ENCODE measurements at places on chromosomes 1 and 21. TPM values are rescaled to one million over a fixed set of nuclear protein-coding genes. Genes with fewer than 3 reads are reported as not detected.

PLA2G2F gene
- total RNA-seq: not detected

DNA sequence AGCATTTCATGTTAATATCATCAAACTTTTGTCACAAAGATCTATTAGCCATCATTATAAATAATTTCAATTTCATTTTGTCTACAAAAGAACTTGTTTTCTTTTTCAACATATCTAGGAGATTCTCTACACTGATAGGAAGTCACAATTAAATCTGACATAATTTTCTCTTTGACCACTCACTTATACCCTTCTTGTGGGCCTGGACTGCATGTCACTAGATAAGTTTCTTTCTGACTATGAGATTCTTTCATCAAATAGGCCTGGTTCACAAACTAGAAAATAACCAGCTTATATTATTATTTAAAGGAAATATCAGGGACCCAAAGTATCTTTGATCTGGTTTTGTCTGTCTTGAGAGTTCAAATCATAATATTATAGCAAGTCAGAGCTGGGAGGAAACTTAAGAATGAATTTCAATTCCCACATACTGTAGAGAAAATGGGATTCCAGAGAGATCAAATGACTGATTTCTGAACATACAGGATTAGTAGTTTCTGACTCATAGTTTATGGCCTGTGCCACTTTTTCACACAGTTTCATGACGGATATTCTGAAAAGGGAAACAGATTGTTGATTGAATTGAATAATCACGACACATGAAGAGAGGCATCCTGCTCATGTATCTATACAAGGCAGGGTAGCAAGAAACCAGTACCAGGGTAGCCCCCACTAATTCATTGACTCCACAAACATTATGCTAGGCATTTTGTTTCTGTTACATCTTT, 355.8 kb downstream of the GPATCH2 start:
- no peaks in the 10 kb centered on the region for H3K36me3 ChIP-seq
- H3K4me3 ChIP-seq: no peak overlapping the region
- DNase-seq: no peak

SH2D2A gene
- 205 TPM for total RNA-seq

PCP4L1 gene
- not detected for total RNA-seq

GRCh38 chr1:102833151-102833550, 275.2 kb downstream of the COL11A1 start:
- H3K36me3 ChIP-seq: no peaks in the 10 kb centered on the region
- no peak overlapping the region for H3K4me3 ChIP-seq
- H3K4me1 ChIP-seq: no peaks in the 10 kb centered on the region
- no peak overlapping the region for H3K27ac ChIP-seq
- no peak for DNase-seq

- H3K36me3 ChIP-seq: peaks cover 36% of the 10 kb centered on the region
- H3K4me1 ChIP-seq: peaks cover 37% of the 10 kb centered on the region
- DNase-seq: peak; percentile 75
Observed at GRCh38 chr1:32818804-32819541, 1.5 kb downstream of the S100PBP start.

RGS5 gene
- total RNA-seq: 3.1 TPM

DNA sequence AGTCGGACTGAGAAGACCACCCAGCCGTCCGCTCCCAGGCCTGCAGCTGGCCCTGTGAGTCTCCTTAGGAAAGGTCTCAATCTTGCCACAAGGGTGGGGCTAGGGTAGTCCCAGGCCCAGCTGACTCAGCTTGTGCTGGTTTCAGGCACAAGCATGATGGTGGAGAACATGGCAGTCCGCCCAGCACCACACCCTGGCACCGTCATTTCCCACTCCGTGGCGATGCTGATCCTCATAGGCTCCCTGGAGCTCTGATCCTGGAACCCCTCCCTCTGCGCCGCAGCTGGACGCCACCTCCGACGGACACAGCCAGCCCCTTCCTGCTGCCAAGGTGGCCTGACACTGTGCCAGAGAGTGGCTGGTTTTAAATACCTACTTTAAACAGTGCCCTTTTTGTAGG, 10.7 kb downstream of the TMEM81 start:
- no peaks in the 10 kb centered on the region for H3K27me3 ChIP-seq
- H3K36me3 ChIP-seq: no peaks in the 10 kb centered on the region
- no peaks in the 10 kb centered on the region for H3K4me1 ChIP-seq
- no peak overlapping the region for H3K4me3 ChIP-seq

HPCAL4 gene
- 0.18 TPM for total RNA-seq

GRCh38 chr1:103779932-103780331, 30.2 kb downstream of the AMY1C start:
- no peaks in the 10 kb centered on the region for H3K4me1 ChIP-seq
- H3K36me3 ChIP-seq: no peaks in the 10 kb centered on the region
- no peak overlapping the region for H3K27ac ChIP-seq
- no peak overlapping the region for H3K4me3 ChIP-seq

DNA sequence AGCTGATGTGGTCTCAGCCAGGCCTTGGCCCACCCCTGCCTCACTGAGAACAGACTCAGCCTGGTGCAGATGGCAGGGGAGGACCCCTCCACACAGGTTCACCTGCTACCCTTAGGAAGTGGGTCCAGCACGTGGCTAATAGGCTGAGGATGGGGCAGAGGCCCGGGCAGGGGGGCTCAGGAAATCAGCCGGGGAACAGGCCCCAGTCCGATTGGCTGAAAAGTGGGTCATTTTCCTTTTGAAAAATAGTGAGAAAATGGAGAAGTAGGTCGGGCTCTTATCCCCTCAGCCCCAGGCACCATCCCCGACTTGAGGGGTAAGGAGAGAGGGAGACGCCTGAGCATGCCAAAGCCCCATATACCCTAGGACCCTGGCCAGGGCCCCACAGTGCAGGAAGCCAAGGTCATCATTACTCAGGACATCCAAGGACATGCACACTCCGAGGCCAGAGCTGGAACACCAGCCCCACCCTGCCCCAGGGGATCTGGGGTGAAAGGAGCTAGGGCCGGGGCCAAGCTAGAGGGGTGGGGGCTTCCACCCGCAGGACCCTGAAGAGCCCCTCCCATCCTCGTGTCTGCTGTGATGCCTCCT, 11.0 kb downstream of the DLGAP3 start:
- peaks cover 23% of the 10 kb centered on the region for H3K27me3 ChIP-seq
- H3K36me3 ChIP-seq: no peaks in the 10 kb centered on the region
- H3K4me3 ChIP-seq: no peak overlapping the region
- DNase-seq: peak; percentile 33
- no peaks in the 10 kb centered on the region for H3K4me1 ChIP-seq

DNA sequence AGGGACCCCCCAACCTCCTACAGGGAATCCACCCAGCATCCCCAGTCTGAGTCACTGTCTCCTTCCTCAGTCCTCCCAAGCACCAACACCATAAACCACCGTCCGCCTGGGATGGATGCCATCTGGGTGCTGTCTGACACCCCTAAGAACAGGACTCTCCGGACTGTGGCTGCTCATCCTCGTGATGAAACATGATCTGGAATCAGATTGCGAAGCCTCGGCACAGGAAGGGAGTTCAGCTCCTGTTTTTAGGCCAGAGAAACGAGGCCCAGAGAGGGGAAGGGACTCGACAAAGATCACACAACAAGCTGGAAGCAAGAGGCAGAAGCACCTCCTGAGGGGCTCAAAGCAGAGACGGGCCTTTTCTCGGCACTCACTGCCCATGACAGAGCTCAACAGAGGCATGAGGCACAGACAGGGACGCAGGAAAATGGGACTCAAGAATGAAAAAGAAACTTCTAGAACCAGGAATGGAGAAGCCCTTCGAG, 8.4 kb downstream of the KCNN3 start:
- H3K27me3 ChIP-seq: peaks cover 37% of the 10 kb centered on the region
- H3K36me3 ChIP-seq: no peaks in the 10 kb centered on the region
- no peak for DNase-seq
- peaks cover 37% of the 10 kb centered on the region for H3K4me1 ChIP-seq

DNA sequence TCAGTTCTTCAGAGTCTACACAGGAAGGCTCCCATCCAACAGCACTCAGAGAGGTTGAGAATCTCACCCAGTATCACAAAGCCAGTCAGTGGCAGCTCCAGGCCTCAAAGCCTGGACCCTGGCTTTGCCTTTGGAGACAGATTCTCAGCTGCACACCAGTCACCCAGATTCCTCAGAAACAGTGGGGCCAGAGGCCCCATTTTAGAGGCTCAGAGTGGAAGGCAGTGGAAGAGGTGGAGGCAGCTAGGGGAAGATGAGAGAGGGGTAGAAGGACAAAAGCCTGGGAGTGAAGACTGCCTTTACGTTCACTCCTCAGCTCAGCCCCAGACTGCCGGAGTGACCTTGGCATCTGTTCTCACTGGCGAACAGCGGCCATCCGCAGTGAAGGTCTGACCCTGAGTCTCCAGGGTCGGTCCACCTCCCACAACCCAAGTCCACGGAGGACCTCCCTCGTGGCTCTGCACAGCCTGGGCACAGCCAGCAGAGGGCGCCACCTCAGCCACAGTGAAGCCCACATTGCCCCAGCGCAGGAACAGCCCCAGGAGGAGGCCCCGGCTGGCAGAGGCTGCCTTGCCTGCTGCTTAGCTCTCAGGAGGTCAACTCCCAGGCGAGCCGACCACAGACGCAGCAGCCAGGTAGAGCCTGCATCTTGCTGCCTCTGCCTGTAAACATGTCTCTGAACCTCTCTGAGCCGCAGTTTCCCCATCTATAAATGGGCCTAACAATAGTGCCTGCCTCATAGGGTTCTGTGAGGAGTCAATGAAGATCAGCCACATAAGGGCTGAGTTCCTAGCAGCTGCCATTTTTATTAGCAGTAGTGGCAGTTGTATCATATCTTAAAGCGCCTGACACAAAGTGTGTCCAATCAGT, 5.9 kb upstream of the FNDC5 start:
- DNase-seq: peak; percentile 70
- no peaks in the 10 kb centered on the region for H3K36me3 ChIP-seq
- H3K27ac ChIP-seq: no peak overlapping the region
- no peak overlapping the region for H3K4me3 ChIP-seq
- H3K4me1 ChIP-seq: peaks cover 2% of the 10 kb centered on the region

- peaks cover 2% of the 10 kb centered on the region for H3K36me3 ChIP-seq
- H3K27ac ChIP-seq: no peak overlapping the region
Observed at GRCh38 chr1:25771221-25772114, 28.5 kb upstream of the SELENON start.

- H3K27me3 ChIP-seq: peaks cover 20% of the 10 kb centered on the region
- no peak for DNase-seq
- no peaks in the 10 kb centered on the region for H3K36me3 ChIP-seq
Observed at GRCh38 chr1:94383966-94384408, 34.2 kb upstream of the ABCD3 start.
